ENCODE measurements at places on chromosomes 16 and 17.

GRCh38 chr17:73952082-73952479, 251.4 kb upstream of the RPL38 start:
- DNase-seq, result no peak

GRCh38 chr16:87795336-87795735, 29.6 kb upstream of the KLHDC4 start:
- no peak for DNase-seq

- DNase-seq, result no peak
Measured at GRCh38 chr16:89383095-89384003, 107.0 kb downstream of the ANKRD11 start.

- peak; percentile 92 for DNase-seq
Measured at GRCh38 chr16:4976079-4976478, 17.9 kb downstream of the SEC14L5 start.

GRCh38 chr17:34291721-34292348, 6.3 kb downstream of the CCL11 start:
- DNase-seq, result no peak

- no peak for DNase-seq
Measured at GRCh38 chr16:47073223-47074155, 70.3 kb downstream of the NETO2 start.
